ENCODE measurements at places on chromosomes 6 and 20. TPM values are rescaled to one million over a fixed set of nuclear protein-coding genes. Genes with fewer than 3 reads are reported as not detected.

DNA sequence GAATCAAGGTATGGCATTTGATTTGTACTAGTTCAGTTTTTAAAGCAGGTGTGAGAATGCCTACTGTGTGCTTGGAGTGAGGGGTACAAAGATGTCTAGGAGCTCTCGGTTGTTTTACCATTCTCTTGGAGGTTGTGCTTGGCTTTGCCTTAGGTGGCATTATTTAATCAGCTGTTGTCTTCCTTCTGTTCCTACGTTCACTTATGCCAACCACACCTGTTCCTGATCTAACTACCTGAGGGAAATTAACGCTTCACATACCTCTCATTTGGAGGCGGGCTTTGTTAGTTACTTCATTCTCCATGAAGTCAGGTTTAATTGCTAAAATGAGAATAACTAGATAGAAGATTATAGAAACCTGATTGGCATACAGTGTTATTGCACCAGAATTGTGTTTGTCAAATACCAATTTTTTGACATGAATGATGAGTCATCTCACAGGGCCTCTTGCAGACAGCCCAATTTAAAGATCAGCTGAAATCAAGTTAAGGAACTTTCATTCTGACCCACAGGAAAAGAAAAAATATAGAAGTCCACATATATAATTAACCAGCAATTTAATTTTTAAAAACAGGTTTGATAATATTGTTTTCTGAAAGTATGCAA lies 24.8 kb upstream of the PBOV1 start:
- DNase-seq, result no peak

- DNase-seq, result no peak
These were observed 5.6 kb downstream of the RPL10A start for GRCh38 chr6:35473850-35474130.

GRCh38 chr20:6469695-6470094 lies 297.8 kb upstream of the BMP2 start:
- no peak for DNase-seq

- peak; percentile 48 for DNase-seq
These were observed 13.4 kb upstream of the FAM50B start for GRCh38 chr6:3835785-3836184.

DNA sequence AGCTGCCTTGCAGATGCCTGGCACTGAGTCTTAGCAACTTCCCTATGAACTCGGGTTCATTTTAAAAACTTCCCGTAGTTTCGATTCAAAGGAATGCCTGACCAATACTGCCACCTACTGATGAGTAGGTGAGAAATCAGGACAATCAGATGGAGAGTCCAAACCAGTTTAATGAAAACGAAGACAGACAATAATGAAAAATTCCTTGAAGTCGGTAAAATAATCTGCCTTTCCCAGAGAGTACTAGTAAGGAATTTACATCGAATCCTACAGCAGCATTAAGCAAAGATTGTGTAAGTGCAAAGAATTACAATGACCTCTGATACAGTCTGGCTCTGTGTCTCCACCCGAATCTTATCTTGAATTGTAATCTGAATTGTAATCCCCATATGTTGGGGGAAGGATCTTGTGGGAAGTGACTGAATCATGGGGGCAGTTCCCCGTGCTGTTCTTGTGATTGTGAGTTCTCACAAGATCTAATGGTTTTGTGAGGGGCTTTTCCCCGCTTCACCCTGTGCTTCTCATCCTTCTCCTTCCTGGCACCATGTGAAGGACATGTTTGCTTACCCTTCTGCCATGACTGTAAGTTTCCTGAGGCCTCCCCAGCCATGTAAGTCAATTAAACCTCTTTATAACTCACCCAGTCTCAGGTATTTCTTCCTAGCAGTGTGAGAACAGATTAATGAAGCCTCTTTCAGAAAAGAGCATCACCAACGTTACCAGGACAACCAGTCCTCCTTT lies 134.4 kb downstream of the ARHGAP18 start:
- peak; percentile 66 for DNase-seq

DNA sequence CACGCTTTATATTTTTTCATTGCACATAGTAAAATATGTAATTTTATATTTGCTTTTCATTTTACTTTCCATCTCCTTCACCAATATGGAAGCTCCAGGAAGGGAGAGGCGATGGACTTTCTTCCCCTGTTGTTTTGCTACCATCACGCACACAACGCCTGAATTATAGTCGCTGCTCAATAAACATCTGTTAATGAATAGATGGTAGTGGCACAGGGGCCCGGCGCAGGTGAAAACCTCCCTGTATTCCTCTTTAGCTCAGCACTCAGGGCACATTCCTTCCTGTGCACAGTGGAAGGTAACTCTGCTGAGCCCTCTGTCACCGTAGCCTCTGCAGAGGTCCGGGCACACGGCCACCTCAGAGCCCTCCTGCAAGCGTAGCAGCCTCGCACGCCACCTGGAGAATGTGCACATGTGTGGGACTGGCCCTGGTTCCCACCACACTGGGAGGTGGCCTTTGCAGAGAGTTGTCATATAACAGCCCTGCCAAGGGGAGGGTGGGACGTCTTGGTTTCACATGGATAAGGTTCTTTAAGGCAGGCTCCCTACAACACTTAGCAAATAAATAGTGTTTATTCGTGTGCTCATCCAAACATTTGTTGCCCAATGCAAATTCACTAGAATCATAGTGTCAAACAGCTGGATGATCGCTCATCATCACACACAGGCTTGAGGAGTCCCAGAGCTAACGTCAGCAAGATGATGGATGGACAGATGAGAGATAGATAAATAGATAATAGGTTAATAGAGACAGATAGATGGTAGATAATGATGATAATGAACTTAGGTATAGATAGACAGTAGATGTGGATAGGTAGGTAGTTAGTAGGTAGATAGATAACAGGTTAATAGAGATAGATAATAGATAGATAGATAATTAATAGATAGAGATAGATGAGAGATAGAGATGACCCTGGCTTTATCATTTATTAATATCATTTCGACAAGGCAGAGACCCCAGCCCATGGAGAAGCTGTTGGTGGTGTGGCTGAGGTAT lies 32.3 kb upstream of the AFDN start:
- no peak for DNase-seq

GRCh38 chr20:1900321-1900801 lies 5.2 kb downstream of the SIRPA start:
- DNase-seq, result peak; percentile 96

DNA sequence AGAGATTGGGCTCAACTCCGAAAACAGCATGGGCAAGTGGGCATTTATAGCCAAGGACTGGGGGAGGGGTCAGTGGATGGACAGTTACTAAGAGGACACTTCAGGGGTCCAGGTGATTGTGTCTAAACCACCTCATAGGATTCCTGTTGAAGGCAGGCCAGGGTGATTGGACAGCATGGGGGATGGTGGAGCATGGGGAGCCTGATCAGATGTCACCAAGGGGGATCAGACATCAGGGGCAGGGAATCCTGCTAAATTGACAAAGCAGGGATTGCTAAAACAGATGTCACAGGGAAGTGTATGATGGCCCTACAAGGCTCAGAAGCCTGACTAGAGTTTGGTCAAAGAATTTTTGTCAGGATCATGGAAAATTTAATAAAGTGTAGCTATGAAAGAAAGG lies 2.4 kb upstream of the PYGB start:
- no peak for DNase-seq

DNA sequence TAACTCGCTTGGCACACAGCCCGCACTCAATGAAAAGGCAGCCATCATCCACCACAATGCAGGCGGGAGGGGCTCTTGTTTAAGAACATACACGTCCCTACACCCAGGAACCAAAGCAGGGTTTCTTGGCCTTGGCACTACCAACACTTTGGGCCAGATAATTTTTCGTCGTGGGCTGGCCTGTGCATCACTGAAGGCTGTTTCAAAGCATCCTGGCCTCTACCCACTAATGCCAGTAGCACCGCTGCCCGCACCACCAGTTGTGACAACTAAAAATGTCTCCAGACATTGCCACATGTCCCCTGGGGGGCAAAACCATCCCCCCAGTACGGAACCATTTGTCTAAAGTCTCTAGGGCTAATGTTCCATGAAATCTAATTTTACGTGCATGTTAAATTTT lies 13.0 kb downstream of the UQCC2 start:
- no peak for DNase-seq

GRCh38 chr6:40138273-40138720 lies 204.0 kb upstream of the MOCS1 start:
- DNase-seq, result no peak

GRCh38 chr6:47964969-47965368 lies 146.0 kb downstream of the PTCHD4 start:
- DNase-seq, result no peak

DNA sequence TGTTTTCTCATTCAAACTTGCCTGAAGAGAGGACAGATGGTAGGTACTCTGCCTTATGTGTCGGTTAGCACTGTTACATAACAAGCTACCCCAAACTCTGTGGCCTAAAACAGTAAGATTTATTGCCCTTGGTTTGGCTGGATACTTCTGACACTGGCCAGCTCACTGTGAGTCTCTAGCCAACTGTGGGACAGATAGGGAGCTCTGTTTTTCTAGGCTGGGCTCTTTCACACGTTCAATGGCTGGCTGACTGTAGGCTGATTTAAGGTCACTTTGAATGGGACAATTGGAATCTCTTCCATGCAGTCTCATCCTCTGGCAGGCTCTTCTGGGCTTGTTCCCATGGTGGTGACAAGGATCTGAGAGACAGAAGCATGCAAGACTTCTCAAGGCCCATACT lies 39.4 kb upstream of the JAG1 start:
- no peak for DNase-seq

DNA sequence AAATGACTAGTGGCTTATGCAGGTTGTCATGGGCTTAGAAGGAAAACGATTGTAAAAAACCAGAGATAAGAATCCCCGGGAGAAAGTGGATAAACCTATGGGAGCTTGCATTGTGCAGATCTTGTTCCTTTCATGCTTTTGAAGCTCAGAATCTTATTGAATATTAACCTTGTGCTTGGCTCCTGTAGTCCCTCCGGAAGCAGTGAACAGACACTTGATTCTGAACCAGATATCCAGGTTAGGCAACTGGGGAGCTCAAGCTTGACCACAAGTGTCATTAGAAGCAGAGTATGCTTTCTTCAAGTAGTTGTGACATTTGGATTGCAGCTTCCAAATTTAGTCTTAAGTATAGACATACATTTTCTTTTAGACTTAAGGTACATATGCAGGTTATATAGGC lies 212.6 kb upstream of the MOCS1 start:
- DNase-seq, result no peak

DNA sequence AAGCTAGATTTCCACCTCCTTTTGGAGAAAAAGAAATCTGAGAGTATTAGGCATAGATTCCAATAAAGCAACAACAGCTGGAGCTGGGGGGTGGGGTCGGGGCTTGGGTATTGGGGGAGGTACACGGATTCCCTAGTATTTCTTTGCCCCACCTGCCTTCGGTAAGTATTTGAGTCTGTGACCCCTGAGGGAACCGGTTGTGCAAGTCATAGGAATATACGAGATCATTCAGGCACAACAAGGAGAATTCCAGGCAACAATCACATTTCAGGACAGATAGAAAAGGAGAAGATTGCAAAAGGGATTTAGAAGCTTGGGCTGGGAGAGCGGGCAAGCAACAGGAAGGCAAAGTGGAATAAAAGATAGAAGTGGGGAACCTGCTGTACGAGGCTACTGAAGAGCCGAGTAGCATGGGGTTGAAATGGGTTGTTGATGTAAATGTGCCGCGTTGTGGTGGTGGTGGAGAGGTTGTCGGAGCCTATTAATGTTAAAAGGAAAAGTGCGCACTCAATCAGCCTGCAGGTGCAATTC lies 148.9 kb downstream of the BCAS1 start:
- DNase-seq, result no peak

- DNase-seq, result no peak
These were observed 17.9 kb downstream of the DTNBP1 start for GRCh38 chr6:15644904-15645303.

- no peak for DNase-seq
These were observed 141.1 kb upstream of the FOXQ1 start for GRCh38 chr6:1170794-1171193.

- DNase-seq, result no peak
These were observed 14.1 kb downstream of the CDYL start for GRCh38 chr6:4790158-4790899.

- DNase-seq, result no peak
These were observed 104.8 kb downstream of the TAF4 start for GRCh38 chr20:61960836-61961235.

GRCh38 chr20:31758991-31759390 lies 19.9 kb downstream of the TPX2 start:
- DNase-seq, result no peak

SAPCD1 gene
- 1.1 TPM for total RNA-seq

SEL1L2 gene
- not detected for total RNA-seq

VSX1 gene
- not detected for total RNA-seq

COL19A1 gene
- 39.9 TPM for total RNA-seq

PERP gene
- total RNA-seq, result 38.0 TPM

CCDC170 gene
- total RNA-seq, result not detected

MYLK4 gene
- total RNA-seq, result 0.24 TPM

MUC21 gene
- not detected for total RNA-seq

RAET1L gene
- not detected for total RNA-seq

NKX2-4 gene
- total RNA-seq, result 1.8 TPM

LZTS3 gene
- 5.2 TPM for total RNA-seq

CRISP3 gene
- total RNA-seq, result not detected

WFDC10B gene
- not detected for total RNA-seq
